ENCODE measurements at places on chromosomes 12 and 14. TPM values are rescaled to one million over a fixed set of nuclear protein-coding genes. Genes with fewer than 3 reads are reported as not detected.

The B4GALNT3 gene
- under 0.01 TPM for total RNA-seq

The ADAMTS20 gene
- total RNA-seq = not detected

The SIX6 gene
- not detected for total RNA-seq

The SLC48A1 gene
- total RNA-seq = 35.8 TPM

The KLHDC2 gene
- total RNA-seq = 55.5 TPM

DNA sequence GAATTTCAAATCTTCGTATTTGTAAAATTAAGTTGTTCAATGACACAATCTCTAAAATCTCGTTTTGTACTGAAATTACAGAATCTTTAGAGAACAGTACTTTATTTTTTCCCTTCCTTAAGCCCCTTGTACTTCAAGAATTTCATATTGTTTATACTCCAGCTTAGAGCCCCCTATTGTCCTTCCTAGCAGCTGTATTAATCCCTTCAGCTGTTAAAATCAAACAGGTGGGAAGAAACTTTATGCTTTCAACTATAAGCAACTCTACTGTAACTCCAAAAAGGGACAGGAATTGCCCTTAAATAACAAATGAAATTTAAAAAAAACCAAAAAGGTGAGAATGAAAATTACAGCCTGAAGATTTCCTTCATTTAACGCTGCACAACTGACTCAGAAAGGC, 1.7 kb downstream of the NACA start:
- DNase-seq = no peak

DNA sequence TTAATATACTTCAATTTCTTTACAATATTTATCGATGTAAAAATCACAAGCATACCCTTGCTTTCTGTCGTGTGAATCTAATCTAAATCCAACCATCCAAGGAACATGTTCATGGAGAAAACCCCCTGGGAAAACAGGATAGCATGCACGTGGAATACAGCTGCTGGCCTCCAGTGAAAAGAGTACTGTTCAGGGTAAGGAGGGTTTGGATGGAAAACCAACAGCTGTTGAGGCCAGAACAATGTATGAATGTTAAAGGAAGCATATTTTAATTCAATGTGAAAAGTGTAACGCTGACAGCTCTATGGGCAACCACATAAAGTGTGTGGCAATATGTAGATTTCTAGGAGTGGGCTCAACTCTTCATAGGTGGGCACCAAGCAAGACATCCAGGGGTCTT, 344.0 kb downstream of the TMEM132D start:
- no peak for DNase-seq

DNA sequence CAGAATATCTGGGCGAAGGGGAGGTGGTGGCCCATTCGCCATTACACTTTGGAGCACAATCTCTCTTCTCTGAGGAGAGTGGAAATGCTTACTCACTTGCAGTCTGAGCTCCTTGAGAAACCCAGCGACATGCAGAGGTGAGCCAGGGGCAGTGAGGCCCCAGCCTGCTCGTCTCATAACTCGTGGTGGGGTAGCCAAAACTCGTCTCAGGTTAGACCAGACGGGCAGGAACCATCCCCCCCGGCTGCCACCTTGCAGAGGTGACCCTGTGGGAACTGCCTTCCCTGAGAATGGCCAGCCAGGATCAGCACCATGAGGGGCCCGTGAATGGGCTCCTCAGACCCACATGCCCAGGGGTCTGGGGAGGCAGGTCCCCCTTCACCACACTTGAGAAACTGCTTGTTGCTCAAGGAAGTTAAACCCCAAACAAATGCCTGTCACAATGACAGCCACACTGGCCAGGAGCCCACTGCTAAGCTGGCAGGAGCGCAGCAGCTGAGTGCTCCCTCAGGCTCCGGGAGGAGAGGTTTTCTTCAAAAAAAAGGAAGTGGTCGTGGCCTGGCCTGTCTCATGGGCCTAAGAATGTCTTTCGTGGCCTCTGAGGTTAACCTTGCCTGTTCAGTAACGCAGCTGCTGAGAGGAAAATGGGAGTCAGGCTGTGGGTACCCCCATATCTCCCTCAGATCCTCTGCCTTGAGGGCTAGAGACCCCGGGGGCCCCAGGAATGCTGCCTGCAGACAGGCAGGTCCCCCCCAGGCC, 9.2 kb upstream of the ALDH2 start:
- peak; percentile 94 for DNase-seq

GRCh38 chr12:23853640-23854039, 95.8 kb downstream of the SOX5 start:
- no peak for DNase-seq

DNA sequence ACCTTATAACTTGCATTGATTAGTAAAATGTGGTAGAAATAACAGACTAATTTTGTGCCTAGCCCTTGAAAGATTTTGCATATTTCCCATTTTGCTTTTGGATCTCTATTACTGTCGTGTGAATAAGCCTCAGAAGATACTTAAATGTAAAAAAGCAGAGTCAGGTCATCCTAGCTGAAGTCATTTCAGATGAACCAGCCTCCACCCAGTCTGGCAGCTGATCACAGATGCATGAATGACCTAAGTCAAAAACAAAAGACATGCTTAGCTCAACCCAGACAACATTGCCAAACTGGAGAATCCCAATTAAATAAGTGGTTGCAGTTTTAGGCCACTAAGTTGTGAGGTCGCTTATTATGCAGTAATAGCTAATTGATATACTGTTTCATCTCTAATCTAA, 349.9 kb downstream of the C12orf50 start:
- no peak for DNase-seq

DNA sequence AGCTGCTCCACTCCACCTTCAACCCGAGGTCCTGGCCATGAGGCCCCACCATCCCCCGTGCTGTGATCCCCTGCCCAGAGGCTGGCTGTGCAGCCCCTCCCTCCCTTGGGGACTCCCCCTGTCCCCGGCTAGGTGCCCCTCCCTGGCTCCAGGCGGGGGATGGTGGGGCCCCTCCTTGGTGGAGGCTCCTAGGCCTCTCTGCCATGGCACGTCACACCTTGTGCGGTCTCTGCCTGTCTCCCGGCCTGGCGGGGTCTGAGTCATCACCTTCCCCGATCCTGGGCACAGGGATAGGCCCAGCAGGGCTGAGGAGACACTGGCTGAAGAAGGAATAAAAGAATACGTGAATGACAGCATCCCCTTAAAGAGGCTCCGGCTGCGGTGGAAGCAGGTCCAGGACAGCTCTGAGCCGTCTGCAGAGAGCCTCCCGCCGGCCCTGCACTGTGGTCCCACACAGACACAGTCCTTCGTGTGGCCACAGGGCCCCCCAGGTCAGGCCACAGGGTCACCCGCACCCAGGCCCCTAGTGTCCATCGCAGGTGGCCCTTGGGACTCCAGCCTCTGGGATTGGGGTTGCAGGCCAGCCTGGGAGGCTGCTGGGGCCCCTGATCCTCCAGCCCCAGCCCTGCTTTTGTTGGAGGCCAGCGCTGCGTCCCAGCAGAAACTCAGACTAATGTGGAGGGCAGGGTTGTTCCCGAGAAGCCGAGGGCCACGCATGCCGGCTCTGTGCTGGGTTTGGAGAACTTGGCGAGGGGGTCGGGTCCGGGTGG, 43.6 kb downstream of the KIF26A start:
- no peak for DNase-seq

DNA sequence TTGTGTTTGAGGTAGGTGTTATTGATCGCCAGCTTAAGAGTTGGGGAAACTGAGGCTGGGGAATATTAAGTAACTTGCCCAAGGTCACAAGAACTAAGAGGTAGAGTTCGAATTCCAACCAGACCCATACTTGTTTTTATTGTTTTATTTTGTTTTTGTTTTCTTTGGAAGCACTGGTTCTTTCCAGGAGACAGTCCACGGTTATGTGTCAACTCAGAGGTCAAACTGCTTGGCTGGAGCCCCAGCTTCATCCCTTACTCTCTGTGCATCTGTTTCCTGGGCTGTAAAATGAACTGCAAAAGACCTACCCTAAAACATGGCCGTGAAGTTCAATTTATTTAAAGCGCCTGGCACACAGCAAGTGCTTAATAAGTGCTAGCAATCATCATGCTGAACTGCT, 74.4 kb upstream of the MAP1LC3B2 start:
- no peak for DNase-seq

- no peak for DNase-seq
Observed at GRCh38 chr12:120116441-120116791, at the start of gene RAB35. TSS of gene RAB35 (minus strand) at chr12:120116753. CDS start at chr12:120116650, 103 bp downstream.
